Activated CD4-positive, alpha-beta memory T cell treated with anti-CD3 and anti-CD28 coated beads for 36 hours (primary cell): ENCODE measurements at places on chromosomes 2 and 18. TPM values are rescaled to one million over a fixed set of nuclear protein-coding genes. Genes with fewer than 3 reads are reported as not detected.

- no peaks in the 10 kb centered on the region for H3K27me3 ChIP-seq
- no peak overlapping the region for H3K4me3 ChIP-seq
- H3K4me1 ChIP-seq, result peaks cover 5% of the 10 kb centered on the region
Observed at GRCh38 chr2:136034629-136035028, 49.2 kb upstream of the DARS1 start.

GRCh38 chr2:17933256-17933655 is 54.8 kb downstream of the KCNS3 start:
- H3K4me3 ChIP-seq, result no peak overlapping the region
- peaks cover 1% of the 10 kb centered on the region for H3K27me3 ChIP-seq
- DNase-seq, result no peak
- no peaks in the 10 kb centered on the region for H3K36me3 ChIP-seq

DNA sequence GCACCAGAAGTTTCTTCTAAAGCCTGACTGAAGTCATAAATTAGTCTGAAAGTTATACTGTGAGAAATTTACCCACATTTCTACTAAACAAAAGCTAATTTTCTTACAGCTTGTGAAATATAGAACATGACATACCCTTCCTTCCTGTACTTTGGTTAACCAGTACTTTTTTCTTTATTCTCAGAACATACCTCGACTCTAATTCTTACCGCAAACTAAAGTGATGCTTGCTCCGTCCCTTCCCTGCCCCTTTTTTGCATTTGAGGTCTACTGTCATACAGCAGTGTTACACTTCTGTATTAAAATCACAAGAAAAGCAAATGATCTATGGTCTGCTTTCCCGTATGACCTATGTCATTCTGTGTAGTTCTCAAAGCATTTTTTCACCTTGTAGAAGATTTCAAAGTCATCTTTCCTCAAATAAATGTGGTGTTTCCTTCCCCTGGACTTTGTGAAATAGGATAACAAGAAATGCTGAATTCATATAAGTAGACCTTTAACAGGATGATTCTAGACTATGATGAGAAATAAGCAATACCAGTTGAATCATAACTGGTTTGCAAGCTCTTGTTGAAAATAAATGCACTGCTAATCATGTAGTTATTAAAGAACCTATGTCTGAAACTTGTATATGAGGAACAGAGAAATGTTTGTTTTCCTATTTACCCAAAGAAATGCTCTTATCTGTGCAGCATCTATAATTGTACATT is 30.4 kb downstream of the CYTIP start:
- peak overlapping the region; percentile 65 for H3K4me3 ChIP-seq
- peaks cover 81% of the 10 kb centered on the region for H3K4me1 ChIP-seq
- DNase-seq, result peak; percentile 75
- peak overlapping the region; percentile 98 for H3K27ac ChIP-seq
- peaks cover 77% of the 10 kb centered on the region for H3K36me3 ChIP-seq

- peaks cover 25% of the 10 kb centered on the region for H3K4me1 ChIP-seq
- H3K4me3 ChIP-seq, result peak overlapping the region; percentile 80
- no peak for DNase-seq
- H3K27ac ChIP-seq, result peak overlapping the region; percentile 86
- H3K36me3 ChIP-seq, result peaks cover 36% of the 10 kb centered on the region
- H3K27me3 ChIP-seq, result no peaks in the 10 kb centered on the region
Observed at GRCh38 chr2:43227830-43228281, 1.4 kb upstream of the ZFP36L2 start.

DNA sequence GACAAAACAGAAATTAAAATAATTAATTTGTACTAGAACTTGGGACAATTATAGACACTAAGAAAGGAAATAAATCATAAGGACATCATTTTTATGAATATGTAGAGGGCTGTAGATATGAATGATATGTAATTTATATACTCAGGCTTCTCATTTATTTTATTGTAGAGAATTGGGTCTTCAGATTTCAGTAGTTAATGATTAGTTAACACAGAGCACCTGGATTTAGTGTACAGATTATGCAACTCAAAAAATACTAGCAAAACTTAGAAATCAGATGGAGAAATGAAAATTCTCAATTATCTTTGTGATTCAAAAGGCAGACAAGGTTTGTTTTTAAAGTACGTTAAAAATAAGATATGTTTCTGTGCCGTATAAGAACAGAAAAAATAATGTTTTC is 1311.7 kb upstream of the SLC39A10 start:
- H3K4me3 ChIP-seq, result no peak overlapping the region
- DNase-seq, result no peak
- no peaks in the 10 kb centered on the region for H3K4me1 ChIP-seq

DNA sequence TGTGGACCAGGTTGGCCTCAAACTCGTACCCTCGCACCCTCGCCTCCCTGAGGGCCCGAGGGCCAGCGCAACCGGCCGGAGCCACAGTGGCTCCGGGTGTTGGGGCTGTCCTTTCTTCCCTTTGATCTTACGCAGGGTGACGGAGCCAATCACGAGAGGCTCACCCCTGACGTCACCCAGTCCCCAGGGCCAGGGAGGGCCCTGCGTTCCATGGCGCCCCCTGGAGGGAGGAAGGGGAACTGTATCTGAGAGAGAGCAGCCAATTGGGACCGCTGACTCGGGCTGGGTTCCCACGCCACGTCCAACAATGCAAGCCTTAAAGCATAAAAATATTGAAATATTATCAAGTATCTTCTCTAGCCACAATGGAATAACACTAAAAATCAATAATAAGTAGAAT is 432.8 kb upstream of the LRRTM4 start:
- no peaks in the 10 kb centered on the region for H3K36me3 ChIP-seq
- no peaks in the 10 kb centered on the region for H3K4me1 ChIP-seq
- DNase-seq, result no peak
- H3K27me3 ChIP-seq, result no peaks in the 10 kb centered on the region
- no peak overlapping the region for H3K4me3 ChIP-seq

DNA sequence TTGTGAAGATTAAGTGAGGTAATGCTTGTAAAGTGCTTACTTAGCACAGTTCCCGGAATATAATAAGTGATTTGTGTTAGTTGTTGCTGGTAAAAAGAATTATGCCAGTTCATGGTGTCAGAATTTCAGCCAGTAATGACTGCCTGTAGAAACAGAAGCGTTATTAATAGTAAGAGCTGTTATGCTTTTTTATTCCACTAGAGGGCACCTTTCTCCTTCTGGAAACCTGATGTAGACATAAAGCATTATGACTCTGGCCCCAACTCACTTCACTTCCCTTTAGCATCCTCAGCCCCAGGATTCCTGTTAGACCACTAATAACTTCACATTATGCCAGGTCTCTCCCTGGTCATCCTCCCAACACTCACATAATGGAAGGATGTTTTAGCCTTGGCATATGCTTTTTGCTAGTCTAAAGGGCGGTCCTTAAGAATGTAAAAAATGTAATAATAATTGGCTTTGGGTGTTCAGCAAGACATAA is 34.9 kb downstream of the C18orf54 start:
- no peak overlapping the region for H3K27ac ChIP-seq
- H3K4me1 ChIP-seq, result peaks cover 17% of the 10 kb centered on the region
- H3K4me3 ChIP-seq, result no peak overlapping the region
- DNase-seq, result no peak

DNA sequence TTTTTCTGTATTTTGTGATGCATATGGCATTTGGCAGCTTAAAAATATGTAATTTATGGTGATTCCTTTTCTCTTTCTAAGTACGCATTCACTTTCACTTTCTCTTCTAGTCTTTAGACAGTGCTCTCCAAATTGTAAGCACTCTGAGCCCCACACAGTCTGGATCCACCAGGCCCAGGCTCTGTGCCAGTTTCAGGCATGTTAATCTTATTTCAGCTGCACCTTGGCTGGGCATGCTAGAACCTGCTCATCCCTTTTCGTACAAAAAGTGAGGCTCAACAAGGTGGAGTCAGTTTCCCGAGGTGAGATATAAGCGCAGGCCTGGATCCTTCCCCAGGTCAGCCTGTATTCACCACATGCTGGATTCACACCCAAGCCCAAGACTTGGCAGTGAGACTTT is 203.9 kb downstream of the MTX2 start:
- peaks cover 14% of the 10 kb centered on the region for H3K4me1 ChIP-seq
- no peak overlapping the region for H3K4me3 ChIP-seq
- peaks cover 10% of the 10 kb centered on the region for H3K27me3 ChIP-seq
- H3K27ac ChIP-seq, result no peak overlapping the region
- peak; percentile 12 for DNase-seq

DNA sequence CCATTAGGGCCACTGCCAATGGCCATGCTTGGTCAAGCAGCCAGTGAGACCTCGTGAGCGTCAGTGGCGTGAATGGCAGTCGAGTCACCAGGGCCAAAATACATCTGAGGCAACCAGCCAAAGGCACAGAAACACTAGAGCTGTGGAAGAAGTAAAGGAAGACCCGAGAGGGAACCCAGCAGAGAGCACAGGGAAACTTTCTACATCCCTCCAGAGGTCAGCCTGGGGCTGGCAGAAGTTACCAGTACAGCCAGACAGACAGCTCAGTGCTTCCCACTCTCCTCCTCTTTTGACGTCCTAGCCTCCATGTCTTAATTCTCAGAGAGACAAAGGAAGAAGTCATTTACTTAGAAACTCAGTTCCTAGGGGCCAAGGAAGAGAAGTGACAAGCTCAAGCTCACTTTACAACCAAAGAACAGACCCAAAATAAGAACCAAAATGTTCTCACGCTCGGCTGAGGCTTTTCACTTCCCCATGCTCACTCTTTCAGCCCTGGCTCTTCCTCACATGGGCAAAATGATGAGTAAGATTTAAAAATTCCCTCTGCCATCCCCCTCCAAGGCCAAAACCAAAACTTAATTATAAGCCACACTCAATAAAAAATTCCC is 8.7 kb downstream of the CYRIA start:
- no peak overlapping the region for H3K27ac ChIP-seq
- no peak for DNase-seq
- H3K27me3 ChIP-seq, result peaks cover 18% of the 10 kb centered on the region
- H3K36me3 ChIP-seq, result no peaks in the 10 kb centered on the region
- H3K4me1 ChIP-seq, result no peaks in the 10 kb centered on the region
- no peak overlapping the region for H3K4me3 ChIP-seq

GRCh38 chr18:43060020-43060419 is 55.5 kb downstream of the RIT2 start:
- H3K27ac ChIP-seq, result no peak overlapping the region
- no peak for DNase-seq
- H3K4me1 ChIP-seq, result no peaks in the 10 kb centered on the region
- no peak overlapping the region for H3K4me3 ChIP-seq

DNA sequence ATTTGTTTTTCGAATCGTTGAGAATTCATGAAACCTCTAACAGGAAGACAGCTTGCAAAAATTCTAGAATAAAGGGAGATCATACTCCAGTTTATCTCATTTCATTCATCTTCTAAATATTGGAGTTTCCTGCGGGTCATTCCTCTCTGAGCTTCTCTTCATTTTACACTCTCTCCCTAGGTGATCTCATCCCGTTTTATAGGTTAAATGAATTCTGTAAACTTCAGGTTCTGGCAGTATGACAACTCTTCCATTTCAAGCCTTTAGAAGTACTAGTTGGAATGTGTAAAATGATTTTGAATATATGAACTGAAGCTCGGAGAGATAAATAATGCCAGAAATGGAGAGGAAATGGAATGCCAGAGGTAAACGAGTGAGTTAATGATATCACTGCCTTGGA is 312.4 kb downstream of the METTL4 start:
- H3K27ac ChIP-seq, result no peak overlapping the region
- no peaks in the 10 kb centered on the region for H3K27me3 ChIP-seq
- no peaks in the 10 kb centered on the region for H3K36me3 ChIP-seq
- no peak for DNase-seq
- no peaks in the 10 kb centered on the region for H3K4me1 ChIP-seq

- H3K27ac ChIP-seq, result no peak overlapping the region
- no peaks in the 10 kb centered on the region for H3K36me3 ChIP-seq
- peaks cover 8% of the 10 kb centered on the region for H3K27me3 ChIP-seq
Observed at GRCh38 chr2:29598978-29599377, 322.4 kb downstream of the ALK start.

- peaks cover 8% of the 10 kb centered on the region for H3K27me3 ChIP-seq
- H3K4me1 ChIP-seq, result no peaks in the 10 kb centered on the region
- H3K4me3 ChIP-seq, result no peak overlapping the region
- no peak for DNase-seq
- H3K36me3 ChIP-seq, result no peaks in the 10 kb centered on the region
Observed at GRCh38 chr18:79780547-79780946, 17.2 kb upstream of the KCNG2 start.

DNA sequence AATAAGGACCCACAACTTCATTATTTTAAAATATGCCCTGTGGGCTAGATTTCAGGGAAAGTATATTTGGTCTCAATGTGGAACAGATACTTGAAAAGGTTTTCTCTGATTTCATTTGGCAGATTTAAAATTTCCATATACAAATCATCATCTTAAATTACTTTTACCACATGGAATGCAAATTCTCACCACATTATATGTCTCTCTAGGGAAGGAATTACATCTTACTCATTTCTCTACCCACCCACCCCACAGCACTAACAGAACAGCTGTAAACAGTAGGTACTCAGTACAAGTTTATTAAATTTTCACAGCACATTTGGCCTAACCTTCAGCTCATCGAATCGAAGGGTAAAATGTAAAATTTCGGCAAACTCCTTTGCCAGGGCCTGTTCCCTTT is 104.0 kb downstream of the CYRIA start:
- no peak overlapping the region for H3K27ac ChIP-seq
- no peak for DNase-seq
- H3K4me1 ChIP-seq, result no peaks in the 10 kb centered on the region
- no peaks in the 10 kb centered on the region for H3K36me3 ChIP-seq

- no peak for DNase-seq
- H3K27ac ChIP-seq, result no peak overlapping the region
- H3K4me3 ChIP-seq, result no peak overlapping the region
- H3K36me3 ChIP-seq, result peaks cover 5% of the 10 kb centered on the region
- no peaks in the 10 kb centered on the region for H3K27me3 ChIP-seq
Observed at GRCh38 chr2:239249776-239250175, 151.0 kb downstream of the HDAC4 start.

DNA sequence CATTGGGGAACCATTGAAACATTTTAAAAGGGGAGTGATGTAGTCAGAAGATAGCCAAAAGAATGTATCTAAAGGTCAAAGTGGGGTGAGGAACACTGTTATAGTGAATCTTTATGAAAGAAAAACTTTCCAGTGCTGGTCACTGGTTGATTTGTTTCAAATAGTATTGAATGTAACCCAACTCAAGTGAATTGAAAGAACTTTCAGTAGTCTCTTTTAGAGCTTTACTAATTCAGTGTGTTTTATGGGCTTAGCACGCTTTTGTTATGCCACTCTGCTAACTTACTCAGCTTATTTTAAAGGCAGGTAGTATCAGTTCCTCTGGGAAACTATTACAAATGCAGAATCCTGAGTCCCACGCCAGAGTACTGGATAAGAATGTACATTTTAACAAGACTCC is 57.3 kb downstream of the GTF2A1L start:
- H3K27ac ChIP-seq, result no peak overlapping the region
- H3K36me3 ChIP-seq, result no peaks in the 10 kb centered on the region
- H3K27me3 ChIP-seq, result no peaks in the 10 kb centered on the region
- no peaks in the 10 kb centered on the region for H3K4me1 ChIP-seq

GRCh38 chr2:15943378-15944280 is 3.3 kb downstream of the MYCN start:
- peak; percentile 19 for DNase-seq
- no peak overlapping the region for H3K4me3 ChIP-seq
- peaks cover 20% of the 10 kb centered on the region for H3K4me1 ChIP-seq
- H3K27me3 ChIP-seq, result peaks cover 31% of the 10 kb centered on the region
- no peak overlapping the region for H3K27ac ChIP-seq

ZNF521 gene
- total RNA-seq, result not detected

SLC25A52 gene
- total RNA-seq, result 0.21 TPM

VAPA gene
- total RNA-seq, result 152 TPM

CDH20 gene
- total RNA-seq, result not detected

VIL1 gene
- not detected for total RNA-seq

DOCK10 gene
- 139 TPM for total RNA-seq

RRM2 gene
- total RNA-seq, result 523 TPM

ST3GAL5 gene
- 11.5 TPM for total RNA-seq

NETO1 gene
- not detected for total RNA-seq

COLEC11 gene
- total RNA-seq, result 0.31 TPM
